Mucosa of descending colon (tissue), 3 donors: ENCODE measurements at places on chromosomes 3 and 15. TPM values are rescaled to one million over a fixed set of nuclear protein-coding genes. Genes with fewer than 3 reads are reported as not detected.

DNA sequence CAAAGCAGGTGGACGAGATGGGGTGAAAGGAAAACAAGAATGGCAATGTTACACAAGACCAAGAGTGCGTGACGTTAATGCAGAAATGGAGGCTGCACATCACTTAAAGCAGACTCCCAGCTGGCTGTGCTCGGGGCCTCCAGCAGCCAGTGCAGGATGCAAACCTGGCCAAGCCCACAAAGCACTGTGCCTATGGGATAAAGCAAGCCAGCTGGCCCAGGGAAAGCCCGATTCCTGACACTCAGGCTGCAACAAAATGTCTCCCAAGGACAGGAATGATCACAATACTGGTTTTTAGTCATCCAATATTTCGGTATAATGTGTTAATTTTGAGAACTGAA, 86.2 kb downstream of the SEC22A start:
- no peak for DNase-seq

DNA sequence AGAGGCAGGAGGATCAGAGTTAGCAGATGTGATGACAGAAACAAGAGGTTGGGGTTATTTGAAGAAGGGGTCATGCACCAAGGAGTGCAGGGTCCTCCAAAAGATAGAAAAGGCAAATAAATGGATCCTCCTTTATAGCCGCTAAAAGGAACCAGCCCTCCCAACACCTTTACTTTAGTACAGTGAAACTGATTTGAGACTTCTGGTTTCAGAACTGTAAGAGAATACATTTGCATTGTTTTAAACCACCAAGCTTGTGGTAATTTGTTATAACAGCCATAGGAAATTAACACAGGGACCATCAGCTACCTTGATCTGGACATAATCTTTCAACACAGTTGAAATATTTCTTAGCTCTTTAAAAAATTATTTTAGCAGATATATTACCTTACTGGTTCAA, 166.6 kb downstream of the TIGIT start:
- DNase-seq, result no peak

DNA sequence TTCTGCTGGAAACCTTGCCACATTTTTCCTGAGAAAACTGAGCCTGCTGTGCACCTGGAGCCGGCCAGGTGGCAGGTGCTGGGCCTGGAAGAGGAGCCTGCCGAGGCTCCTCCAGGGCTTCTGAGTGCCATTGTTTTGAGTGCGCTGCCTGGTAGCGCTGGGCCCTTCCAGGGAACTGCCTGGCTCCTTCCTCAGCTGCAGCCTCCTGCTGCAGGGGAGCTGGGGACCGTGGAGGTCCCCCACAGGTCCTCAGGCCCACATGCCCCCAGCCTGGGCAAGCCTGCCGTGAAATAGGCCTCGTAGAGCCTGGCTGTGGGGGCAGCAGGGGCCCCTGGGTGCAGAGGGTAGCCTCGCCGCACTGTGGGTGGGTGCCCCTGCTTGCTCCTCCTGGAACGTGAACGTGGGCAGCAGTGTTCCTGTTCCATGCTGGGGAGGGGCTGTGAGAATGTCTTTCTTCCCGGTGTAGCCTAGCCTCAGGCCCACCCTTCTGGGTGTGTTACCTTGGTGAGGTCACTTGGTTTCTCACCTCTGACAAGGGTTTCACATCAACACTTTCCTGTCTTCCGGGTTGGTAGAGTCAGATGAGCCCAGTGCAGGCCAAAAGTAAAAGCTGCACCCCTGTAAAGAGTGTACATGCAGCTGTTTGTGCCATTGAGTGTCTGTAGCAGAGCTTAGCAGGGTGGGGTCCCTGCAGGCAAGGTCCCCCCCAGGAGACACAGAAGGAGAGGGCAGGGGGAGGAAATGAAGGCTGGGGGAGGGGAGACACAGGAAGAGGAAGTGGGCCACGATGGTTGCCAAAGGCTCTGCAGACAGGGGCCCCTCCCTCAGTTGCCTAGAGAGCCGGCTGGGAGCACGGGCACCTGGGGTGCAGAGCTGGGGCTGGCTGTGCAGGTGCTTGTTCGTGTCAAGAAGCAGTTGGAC, 34.5 kb downstream of the KLF13 start:
- peak; percentile 90 for DNase-seq

DNA sequence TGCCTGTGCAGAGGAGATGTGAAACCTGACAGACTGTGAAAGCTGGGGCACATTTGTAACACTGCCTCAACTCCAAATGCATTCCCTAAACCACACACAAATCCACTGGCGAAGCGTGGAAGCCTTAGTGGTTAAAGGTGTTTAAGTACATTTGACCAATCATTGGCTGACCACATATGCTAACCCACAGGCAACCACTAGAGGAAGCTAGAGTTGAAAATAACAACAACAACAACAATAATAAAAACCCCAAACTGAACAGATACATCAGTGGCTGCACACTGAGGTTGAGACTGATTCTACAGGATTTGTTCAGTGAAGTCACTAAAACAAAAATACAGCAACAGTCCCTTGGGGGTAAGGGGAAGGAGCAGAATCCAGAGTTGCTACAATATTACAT, 129.7 kb downstream of the TJP1 start:
- DNase-seq, result no peak

DNA sequence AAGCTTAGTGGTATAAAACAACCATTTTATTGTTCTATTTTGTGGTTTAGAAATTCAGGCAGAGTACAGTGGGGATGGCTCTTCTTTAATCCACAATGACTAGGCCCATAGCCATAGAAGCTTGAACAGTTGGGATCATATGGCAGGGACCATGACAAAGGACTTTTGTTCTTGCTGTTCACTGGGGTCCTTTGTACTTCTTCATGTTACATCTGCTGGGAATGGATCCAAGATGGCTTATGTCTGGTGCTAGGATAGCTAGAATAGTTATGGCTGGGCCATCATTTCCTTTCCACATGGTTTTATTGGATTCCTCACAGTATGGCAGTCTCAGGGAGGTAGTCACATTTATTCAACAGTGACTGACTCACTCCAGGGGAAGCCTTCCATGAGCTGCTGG, 427.9 kb upstream of the AGTR1 start:
- no peak for DNase-seq

GRCh38 chr3:106036696-106037095, 167.9 kb upstream of the CBLB start:
- no peak for DNase-seq

DNA sequence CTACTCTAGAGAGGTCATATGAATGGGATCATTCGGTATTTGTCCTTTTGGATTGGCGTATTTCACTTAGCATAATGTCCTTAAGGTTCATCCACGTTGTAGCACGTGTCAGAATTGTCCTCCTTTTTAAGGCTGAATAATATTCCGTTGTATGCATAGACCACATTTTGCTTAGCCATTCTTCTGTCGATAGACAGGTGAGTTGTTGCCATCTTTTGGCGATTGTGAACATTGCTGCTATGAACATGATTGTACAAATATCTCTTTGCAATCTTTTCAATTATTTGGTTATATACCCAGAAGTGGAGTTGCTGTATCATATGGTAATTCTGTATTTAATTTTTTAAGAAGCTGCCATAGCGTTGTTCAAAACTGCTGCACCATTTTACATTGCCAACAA, 52.4 kb upstream of the GOLGA8J start:
- DNase-seq, result no peak

DNA sequence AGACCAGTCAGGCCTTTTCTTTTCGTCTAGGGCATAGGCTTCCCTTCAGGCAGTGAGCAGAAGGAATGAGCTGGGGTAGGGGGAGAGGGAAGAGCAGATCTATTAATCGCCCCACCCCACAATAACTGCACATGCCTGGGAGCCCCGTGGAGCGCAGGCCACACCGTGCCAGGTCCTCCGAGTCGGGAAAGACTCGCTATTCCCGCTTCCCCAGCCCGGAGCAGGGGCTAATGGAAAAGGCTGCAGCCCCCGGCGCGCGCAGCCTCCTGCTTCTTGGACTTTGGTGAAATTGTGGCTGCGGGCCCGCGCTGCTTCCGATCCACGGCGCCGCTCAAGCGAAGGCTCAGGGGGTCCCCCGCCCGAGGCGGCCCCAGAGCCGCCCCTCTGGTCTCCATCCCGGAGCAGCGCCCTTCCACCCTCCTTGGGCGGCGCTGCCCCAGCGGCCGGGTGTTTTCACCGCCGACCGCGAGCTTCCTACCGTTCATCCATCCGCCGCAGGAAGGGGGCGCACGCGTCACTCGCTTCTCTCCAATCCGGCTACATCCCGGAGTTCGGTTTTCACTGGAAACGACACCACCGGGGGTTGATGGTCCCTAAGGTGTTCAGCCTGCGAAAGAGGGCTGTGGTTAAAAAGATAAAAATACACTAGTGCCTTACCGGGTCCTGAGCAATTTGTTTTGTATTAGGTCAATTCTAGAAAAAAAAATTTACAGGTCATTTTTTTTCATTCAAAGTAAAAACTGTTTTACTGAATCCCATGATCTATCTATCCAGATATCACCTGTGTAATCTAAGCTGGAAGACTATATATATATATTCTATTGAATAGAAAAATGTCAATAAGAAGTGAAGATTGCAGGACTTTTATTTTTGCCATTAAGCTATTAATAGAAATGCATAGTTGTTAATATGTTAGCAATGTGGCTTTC, 4.4 kb upstream of the SYNM start:
- DNase-seq, result peak; percentile 71

The TMC3 gene
- 0.95 TPM for total RNA-seq

The AGTR1 gene
- 0.52 TPM for total RNA-seq

GRCh38 chr3:46098319-46098761, 71.1 kb upstream of the XCR1 start:
- peak; percentile 45 for DNase-seq

The LRTM1 gene
- not detected for total RNA-seq
